ENCODE measurements at places on chromosomes 1 and 21. TPM values are rescaled to one million over a fixed set of nuclear protein-coding genes. Genes with fewer than 3 reads are reported as not detected.

The SERPINC1 gene
- total RNA-seq, result 0.36 TPM

The RSPO1 gene
- 0.71 TPM for total RNA-seq

The KLF17 gene
- not detected for total RNA-seq

The FGR gene
- total RNA-seq, result not detected

The PGLYRP4 gene
- not detected for total RNA-seq

The TACSTD2 gene
- total RNA-seq, result not detected

The C4BPA gene
- not detected for total RNA-seq

The KRTAP13-2 gene
- total RNA-seq, result not detected

GRCh38 chr1:3078430-3078861, 9.4 kb downstream of the PRDM16 start:
- H3K4me3 ChIP-seq, result no peak overlapping the region
- H3K4me1 ChIP-seq, result peaks cover 31% of the 10 kb centered on the region
- no peaks in the 10 kb centered on the region for H3K36me3 ChIP-seq

DNA sequence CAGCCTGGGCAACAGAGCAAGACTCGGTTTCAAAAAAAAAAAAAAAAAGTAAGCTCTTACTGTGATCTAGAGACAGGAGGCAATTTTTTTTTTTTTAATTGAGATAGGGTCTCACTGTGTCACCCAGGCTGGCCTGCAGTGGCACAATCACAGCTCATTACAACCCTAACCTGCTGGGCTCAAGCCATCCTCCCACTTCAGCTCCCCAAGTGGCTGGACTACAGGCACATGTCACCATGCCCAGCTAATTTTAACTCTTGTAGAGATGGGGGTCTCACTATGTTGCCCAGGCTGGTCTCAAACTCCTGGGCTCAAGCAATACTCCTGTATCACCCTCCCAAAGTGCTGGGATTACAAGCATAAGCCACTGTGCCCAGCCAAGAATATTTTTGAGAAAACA, 7.4 kb downstream of the RPL22 start:
- H3K27me3 ChIP-seq, result no peaks in the 10 kb centered on the region
- no peak for DNase-seq
- H3K36me3 ChIP-seq, result peaks cover 48% of the 10 kb centered on the region
- no peak overlapping the region for H3K4me3 ChIP-seq
- no peak overlapping the region for H3K27ac ChIP-seq
- H3K4me1 ChIP-seq, result no peaks in the 10 kb centered on the region

DNA sequence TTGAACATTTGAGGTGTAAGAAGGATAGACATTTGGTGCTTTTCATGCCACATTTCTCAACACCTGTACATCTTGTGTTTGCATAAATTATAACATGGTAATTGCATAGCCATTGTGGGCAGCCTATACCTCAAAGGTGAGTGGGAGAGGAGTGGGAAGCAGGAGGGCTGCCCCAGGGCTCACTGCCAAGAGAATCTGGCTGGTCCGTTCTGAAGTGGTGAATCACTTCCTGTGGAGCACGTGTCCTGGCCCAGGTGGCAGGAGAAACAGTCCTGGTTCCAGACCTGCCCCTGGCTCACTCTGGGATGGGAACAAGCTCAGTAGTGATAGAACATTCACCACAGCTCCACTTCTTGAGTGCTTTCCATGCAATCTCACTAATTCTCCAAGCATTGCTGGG, 11.6 kb upstream of the OLFML2B start:
- H3K27ac ChIP-seq, result no peak overlapping the region
- no peaks in the 10 kb centered on the region for H3K4me1 ChIP-seq
- no peak overlapping the region for H3K4me3 ChIP-seq
- no peaks in the 10 kb centered on the region for H3K36me3 ChIP-seq
- peaks cover 13% of the 10 kb centered on the region for H3K27me3 ChIP-seq

DNA sequence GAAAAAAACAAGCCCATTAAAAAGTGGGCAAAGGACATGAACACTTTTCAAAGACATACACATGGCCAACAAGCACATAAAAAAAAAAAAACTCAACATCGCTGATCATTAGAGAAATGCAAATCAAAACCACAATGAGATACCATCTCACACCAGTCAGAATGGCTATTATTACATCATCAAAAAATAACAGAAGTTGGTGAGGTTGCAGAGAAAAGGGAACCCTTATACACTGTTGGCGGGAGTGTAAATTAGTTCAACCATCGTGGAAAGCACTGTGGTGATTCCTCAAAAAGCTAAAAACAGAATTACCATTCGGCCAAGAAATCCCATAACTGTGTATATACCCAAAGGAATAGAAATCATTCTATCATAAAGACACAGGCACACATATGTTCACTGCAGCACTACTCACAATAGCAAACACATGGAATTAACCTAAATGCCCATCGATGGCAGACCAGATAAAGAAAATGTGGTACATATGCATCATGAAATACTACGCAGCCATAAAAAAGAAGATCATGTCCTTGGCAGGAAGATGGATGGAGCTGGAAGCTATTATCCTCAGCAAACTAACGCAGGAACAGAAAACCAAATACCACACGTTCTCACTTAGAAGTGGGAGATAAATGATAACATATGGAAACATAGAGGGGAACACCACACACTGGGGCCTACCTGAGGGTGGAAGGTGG, 70.1 kb downstream of the INTS7 start:
- no peaks in the 10 kb centered on the region for H3K27me3 ChIP-seq
- H3K4me3 ChIP-seq, result no peak overlapping the region
- no peak for DNase-seq
- H3K4me1 ChIP-seq, result no peaks in the 10 kb centered on the region
- H3K27ac ChIP-seq, result no peak overlapping the region
- no peaks in the 10 kb centered on the region for H3K36me3 ChIP-seq

GRCh38 chr1:6638226-6638625, 13.6 kb downstream of the THAP3 start:
- H3K4me3 ChIP-seq, result no peak overlapping the region
- no peaks in the 10 kb centered on the region for H3K27me3 ChIP-seq
- H3K36me3 ChIP-seq, result peaks cover 62% of the 10 kb centered on the region
- H3K27ac ChIP-seq, result no peak overlapping the region
- H3K4me1 ChIP-seq, result no peaks in the 10 kb centered on the region

- peak overlapping the region; percentile 99 for H3K27ac ChIP-seq
- H3K36me3 ChIP-seq, result peaks cover 17% of the 10 kb centered on the region
- no peaks in the 10 kb centered on the region for H3K27me3 ChIP-seq
- peaks cover 47% of the 10 kb centered on the region for H3K4me1 ChIP-seq
Measured at GRCh38 chr1:167638064-167638463, 8.0 kb downstream of the RCSD1 start.

DNA sequence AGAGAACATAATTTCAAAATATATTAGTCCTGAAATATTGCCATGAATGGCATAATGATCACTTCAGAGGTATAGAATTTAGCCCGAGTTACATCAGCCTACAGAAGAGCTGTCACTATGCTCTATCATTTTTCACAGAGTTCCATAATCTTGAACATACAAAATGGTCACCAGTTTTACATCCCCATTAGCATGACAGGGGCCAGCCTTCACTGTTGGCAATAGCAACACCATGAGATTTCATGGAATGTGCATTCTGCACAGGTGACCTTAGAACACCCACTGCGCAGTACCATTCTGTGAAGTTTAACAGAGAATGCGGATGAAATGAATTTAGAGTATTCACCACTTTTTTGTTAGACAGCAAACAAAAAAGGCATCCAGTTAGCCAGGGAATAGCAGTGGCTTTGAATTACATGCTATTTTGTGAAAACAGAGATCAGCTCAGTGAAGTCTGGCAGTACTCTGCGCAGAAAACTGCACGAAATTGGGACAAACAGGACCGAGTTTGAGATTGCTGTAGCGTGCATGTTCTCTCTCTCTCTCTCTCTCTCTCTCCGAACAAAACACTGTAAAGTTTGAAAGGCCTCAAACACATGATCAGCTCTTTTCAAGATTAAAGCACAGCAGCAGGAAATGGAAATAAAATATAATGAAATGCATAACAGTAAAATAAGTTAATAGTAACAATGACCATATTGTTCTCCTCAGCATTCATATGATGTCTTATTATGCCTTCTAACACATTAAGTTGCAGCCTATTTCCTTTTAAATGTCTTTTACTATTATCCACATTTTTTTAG, 349.3 kb downstream of the USH2A start:
- no peaks in the 10 kb centered on the region for H3K27me3 ChIP-seq
- DNase-seq, result no peak
- no peak overlapping the region for H3K27ac ChIP-seq
- H3K4me3 ChIP-seq, result no peak overlapping the region
- H3K36me3 ChIP-seq, result no peaks in the 10 kb centered on the region
- no peaks in the 10 kb centered on the region for H3K4me1 ChIP-seq

DNA sequence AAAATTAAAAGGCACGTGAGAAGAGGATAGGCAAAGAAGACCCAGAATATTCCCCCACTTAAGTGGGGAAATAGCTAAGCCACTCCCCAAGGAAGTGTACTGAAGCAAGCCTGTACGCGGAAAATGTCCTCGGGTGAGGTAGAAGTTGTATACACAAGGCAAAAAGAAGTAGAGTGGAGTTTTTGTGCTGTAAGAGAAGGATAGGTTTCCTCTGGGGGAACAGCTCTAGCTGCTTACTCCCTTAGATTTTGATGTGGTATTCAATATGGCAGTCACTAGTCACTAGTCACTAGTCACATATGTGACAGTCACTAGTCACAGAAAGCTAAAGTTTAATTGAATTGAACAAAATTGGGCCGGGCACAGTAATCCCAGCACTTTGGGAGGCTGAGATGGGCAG, 7.6 kb downstream of the TXNIP start:
- H3K36me3 ChIP-seq, result peaks cover 14% of the 10 kb centered on the region
- H3K4me1 ChIP-seq, result peaks cover 41% of the 10 kb centered on the region
- no peaks in the 10 kb centered on the region for H3K27me3 ChIP-seq
- peak overlapping the region; percentile 42 for H3K27ac ChIP-seq
- no peak overlapping the region for H3K4me3 ChIP-seq

DNA sequence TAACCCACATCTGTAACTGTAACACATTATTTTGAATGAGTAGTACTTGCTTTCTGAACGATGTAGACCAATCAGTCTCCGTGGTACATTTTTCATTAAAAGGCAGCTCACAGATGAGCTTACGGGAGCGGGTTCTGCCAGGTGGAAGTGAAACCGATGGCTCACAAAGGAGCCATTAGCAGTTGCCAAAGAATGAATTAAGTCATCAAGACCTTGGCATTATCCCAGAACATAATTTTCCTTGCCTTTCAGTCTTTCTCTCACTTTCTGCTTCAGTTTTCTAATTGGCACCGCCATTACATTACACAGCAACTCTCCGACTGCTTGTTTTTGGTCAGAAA, 33.5 kb upstream of the UTS2 start:
- H3K27ac ChIP-seq, result no peak overlapping the region
- no peaks in the 10 kb centered on the region for H3K4me1 ChIP-seq
- H3K36me3 ChIP-seq, result no peaks in the 10 kb centered on the region
- DNase-seq, result no peak
- no peak overlapping the region for H3K4me3 ChIP-seq
- no peaks in the 10 kb centered on the region for H3K27me3 ChIP-seq

- peaks cover 22% of the 10 kb centered on the region for H3K27me3 ChIP-seq
- no peaks in the 10 kb centered on the region for H3K36me3 ChIP-seq
- H3K4me3 ChIP-seq, result no peak overlapping the region
- no peak overlapping the region for H3K27ac ChIP-seq
- no peak for DNase-seq
Measured at GRCh38 chr1:48568501-48568900, 96.5 kb upstream of the SPATA6 start.

GRCh38 chr1:84181350-84182005, 37.4 kb downstream of the PRKACB start:
- no peak overlapping the region for H3K27ac ChIP-seq
- no peaks in the 10 kb centered on the region for H3K4me1 ChIP-seq

- H3K27ac ChIP-seq, result peak overlapping the region; percentile 100
- H3K36me3 ChIP-seq, result peaks cover 28% of the 10 kb centered on the region
- H3K4me3 ChIP-seq, result no peak overlapping the region
Measured at GRCh38 chr1:236890152-236891056, 95.3 kb downstream of the MTR start.

GRCh38 chr1:161792740-161793139, 26.6 kb downstream of the ATF6 start:
- H3K36me3 ChIP-seq, result peaks cover 7% of the 10 kb centered on the region
- no peak overlapping the region for H3K4me3 ChIP-seq
- peak; percentile 66 for DNase-seq
- H3K4me1 ChIP-seq, result peaks cover 19% of the 10 kb centered on the region

DNA sequence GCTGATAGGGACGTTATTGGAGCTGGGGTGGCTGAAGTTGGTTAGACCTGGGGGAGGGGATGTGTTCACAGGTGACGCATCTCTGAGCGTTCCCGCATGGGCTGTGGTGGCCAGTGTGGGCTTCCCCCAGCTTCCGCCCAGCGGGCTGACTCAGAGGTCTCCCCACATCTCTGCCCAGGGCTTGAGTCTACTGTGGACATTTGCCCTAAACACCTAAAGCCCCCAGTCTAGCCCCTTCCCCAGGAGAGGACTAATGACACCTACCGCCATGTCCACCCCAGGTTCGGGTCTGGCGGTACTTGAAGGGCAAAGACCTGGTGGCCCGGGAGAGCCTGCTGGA, 2.0 kb downstream of the AGRN start:
- H3K27me3 ChIP-seq, result no peaks in the 10 kb centered on the region
- no peak overlapping the region for H3K27ac ChIP-seq
- H3K4me3 ChIP-seq, result no peak overlapping the region
- no peaks in the 10 kb centered on the region for H3K36me3 ChIP-seq
- H3K4me1 ChIP-seq, result peaks cover 8% of the 10 kb centered on the region

DNA sequence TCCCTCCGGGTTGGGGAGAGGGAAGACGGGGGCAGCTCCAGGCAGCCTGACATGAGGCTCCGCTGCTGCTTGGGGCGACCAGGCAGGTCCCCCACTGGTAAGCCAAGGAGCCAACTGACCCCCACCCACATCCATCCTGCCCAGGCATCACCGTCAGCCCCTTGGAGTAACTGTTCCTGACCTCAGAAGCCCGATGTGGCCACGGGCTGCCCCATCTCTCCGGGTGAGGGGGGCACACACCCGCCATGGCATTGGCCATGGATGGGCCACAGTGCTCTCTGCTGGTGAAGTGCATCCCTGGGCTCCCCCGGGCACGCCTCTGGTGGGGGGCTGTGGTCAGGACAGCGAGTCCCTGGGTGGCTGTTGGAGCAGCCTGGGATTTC, 100.0 kb downstream of the CRYAA start:
- H3K4me3 ChIP-seq, result no peak overlapping the region
- no peaks in the 10 kb centered on the region for H3K36me3 ChIP-seq
- H3K4me1 ChIP-seq, result no peaks in the 10 kb centered on the region
- no peaks in the 10 kb centered on the region for H3K27me3 ChIP-seq
- DNase-seq, result no peak

- no peak for DNase-seq
- no peaks in the 10 kb centered on the region for H3K36me3 ChIP-seq
- no peak overlapping the region for H3K4me3 ChIP-seq
- H3K27me3 ChIP-seq, result no peaks in the 10 kb centered on the region
Measured at GRCh38 chr21:41536076-41536826, 28.3 kb upstream of the TMPRSS2 start.

DNA sequence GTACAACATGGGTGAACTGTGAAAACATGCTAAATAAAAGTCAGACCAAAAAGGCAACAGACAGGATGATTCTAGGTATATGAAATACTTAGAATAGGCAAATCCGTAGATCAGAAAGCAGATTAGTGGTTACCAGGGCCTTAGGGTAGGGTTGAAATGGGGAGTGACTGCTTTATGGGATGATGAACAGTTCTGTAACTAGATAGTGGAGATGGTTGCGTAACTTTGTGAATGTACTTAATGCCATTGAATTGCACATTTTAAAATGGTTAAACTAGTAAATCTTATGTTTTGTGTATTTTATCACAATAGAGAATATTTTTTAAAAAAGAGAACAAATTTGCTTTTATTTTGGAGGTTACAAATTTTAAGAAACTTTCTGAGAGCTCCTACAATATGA, 17.4 kb downstream of the ZNF326 start:
- H3K27me3 ChIP-seq, result no peaks in the 10 kb centered on the region
- peaks cover 14% of the 10 kb centered on the region for H3K4me1 ChIP-seq

- no peak overlapping the region for H3K4me3 ChIP-seq
- no peaks in the 10 kb centered on the region for H3K27me3 ChIP-seq
- H3K27ac ChIP-seq, result no peak overlapping the region
- peak; percentile 74 for DNase-seq
- no peaks in the 10 kb centered on the region for H3K36me3 ChIP-seq
- peaks cover 6% of the 10 kb centered on the region for H3K4me1 ChIP-seq
Measured at GRCh38 chr1:47569681-47570470, 132.0 kb downstream of the FOXD2 start.

Data from cardiac muscle cell (in vitro differentiated cells and primary cell).